ENCODE measurements at places on chromosomes 4 and X.
A peak's percentile ranks its signal among the peaks of the same experiment; 100 is the strongest.

GRCh38 chr4:15774020-15774420 is 4.1 kb upstream of the CD38 start:
- DNase-seq: no peak

GRCh38 chrX:30489323-30489722 is 88.2 kb downstream of the TASL start:
- DNase-seq: no peak

DNA sequence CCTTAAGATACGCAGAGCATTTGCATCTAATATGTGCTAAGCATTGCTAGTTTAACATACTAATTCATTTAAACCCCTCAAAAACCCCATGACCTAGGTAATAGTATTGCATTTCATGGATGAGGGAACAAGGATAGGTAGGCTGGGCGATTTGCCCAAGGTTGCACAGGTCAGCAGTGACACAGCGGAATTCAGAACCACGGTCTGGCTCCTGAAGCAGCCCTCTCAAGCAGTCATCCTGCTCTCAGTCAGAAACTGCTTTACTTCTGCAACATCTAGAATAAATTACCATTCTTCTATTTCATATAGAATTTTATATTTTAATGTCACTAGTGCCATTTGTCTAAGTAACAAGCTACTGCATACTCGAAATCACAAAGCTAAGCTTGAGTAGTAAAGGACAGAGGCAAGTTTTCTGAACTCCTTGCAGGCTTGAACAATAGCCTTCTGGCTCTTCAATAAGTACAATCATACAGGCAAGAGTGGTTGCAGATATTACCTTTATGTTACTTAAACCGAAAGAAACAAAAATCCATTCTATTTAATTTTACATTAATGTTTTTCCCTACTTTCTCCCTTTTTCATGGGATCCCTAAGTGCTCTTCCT is 555 bp upstream of the SPP1 start:
- DNase-seq: no peak

DNA sequence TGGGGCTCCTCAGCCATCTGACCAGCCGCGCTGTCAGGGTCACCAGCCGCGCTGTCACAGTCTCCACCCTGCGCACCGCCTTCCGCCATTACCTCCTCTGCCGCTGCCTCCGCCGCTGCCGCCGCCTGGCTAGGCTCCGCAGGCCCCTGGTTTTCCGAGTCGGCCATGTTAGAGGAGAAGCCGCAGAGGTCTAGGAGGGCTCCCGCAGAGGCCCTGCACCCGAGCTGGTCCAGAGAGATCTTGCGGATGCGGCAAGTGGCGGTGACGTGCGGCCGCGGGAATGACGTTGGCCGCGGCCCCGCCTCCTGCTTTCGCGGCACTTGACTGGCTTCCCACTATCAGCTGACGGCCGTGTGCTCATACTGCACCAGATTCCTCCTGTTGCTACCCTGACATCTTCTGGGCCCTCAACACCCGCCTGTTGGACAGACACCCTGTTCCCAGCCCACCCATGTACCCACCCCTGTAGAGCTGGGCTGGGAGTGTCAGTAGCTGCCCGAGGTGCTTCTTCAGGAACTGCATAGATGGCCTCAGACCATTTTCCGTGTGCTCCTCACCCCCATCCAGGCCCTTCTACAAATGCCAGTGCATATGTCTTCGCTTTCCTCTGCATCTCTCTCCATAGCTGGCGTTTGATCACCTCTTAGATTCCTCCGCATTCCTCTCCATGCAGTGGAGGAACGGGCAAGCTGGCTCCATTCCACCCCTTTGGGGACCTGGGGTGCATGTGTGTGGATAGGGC is at the start of gene NAP1L5:
TSS of gene NAP1L5 (minus strand) at position 242 of the 742 bp plus-strand sequence. CDS start at position 167, 75 bp downstream.
- peak; percentile 62 for DNase-seq

DNA sequence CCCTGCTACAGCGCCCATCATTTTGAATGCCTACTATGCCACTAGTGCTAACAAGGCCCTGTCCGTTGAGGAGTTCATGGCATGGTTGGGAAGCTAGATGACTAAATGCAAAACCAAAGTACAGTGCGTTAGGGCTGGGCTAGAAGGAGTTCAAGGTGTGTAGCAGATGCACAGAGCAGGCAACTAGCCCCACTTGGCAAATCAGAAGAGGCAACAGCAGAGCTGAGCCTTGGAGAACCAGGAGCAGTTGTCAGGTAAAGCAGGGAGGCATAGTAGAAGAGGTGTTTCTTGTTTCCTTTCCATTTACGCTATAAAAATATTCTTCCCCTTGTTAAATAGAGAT is 146.6 kb upstream of the CPEB2 start:
- no peak for DNase-seq

- DNase-seq: no peak
These were observed 2105.0 kb downstream of the ARAP2 start for GRCh38 chr4:34139346-34139745.

GRCh38 chrX:109716431-109717028 is 16.5 kb downstream of the ACSL4 start:
- no peak for DNase-seq

DNA sequence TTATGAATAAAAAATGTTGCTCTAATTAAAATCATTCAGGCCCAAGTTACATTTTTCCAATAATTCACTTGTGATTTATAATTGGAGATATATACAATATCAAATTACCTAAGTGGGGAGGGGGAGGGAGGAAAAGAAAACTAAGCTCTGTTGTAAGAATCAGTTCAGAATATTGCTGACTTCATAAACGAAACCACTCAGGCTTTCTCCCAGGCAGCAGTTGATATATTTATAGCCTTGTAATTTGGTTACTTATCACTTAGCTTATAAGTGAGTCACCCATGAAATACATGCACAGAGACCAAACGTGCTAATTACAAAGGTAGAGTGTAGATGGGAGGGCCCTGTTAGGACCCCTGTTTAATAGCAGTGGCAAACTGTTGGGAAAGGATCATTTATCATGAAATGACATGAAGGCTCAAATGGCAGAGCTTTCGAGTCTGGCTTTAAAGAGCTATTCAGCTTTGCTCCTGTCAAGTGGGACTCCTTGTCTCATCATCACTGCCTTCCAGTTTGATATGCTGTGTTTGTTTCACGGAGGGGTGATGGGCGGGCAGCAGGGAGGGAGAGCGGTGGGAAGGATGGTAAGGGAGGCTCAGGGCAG is 105.6 kb upstream of the PGRMC2 start:
- no peak for DNase-seq

- no peak for DNase-seq
These were observed 137.4 kb downstream of the CEP135 start for GRCh38 chr4:56086073-56086541.
